Activated CD4-positive, alpha-beta T cell treated with anti-CD3 and anti-CD28 coated beads, Interleukin-2, amount 50 U/mL, for 48 hours (primary cell): ENCODE measurements at places on chromosomes 7 and 10.
A peak's percentile ranks its signal among the peaks of the same experiment; 100 is the strongest.

- DNase-seq, result no peak
Measured at GRCh38 chr10:126964190-126964589, 59.0 kb downstream of the DOCK1 start.

GRCh38 chr7:12646139-12646538 lies 41.3 kb upstream of the ARL4A start:
- DNase-seq, result no peak

DNA sequence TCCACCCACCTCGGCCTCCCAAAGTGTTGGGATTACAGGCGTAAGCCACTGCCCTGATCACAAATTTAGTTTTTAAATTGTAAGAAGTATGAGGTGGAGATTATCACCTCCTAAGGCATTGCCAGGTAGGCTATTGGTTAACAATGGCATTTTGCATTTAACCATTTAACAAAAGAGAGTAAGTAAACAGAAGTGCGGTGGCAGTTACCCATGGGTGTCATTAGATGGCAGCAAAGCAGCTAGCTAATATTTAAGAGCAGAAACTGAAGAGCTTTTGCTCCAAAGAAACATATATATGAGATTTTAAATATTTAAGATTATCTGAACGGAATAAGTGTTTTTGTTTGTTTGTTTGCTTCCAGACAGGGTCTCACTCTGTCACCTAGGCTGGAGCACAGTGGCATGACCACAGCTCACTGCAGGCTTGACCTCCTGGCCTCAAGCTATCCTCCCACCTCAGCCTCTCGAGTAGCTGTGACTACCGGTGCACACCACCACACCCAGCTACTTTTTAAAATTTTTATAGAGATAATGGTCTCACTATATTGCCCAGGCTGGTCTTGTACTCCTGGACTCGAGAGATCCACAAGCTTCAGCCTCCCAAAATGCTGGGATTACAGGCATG lies 325.5 kb upstream of the C7orf33 start:
- no peak for DNase-seq

DNA sequence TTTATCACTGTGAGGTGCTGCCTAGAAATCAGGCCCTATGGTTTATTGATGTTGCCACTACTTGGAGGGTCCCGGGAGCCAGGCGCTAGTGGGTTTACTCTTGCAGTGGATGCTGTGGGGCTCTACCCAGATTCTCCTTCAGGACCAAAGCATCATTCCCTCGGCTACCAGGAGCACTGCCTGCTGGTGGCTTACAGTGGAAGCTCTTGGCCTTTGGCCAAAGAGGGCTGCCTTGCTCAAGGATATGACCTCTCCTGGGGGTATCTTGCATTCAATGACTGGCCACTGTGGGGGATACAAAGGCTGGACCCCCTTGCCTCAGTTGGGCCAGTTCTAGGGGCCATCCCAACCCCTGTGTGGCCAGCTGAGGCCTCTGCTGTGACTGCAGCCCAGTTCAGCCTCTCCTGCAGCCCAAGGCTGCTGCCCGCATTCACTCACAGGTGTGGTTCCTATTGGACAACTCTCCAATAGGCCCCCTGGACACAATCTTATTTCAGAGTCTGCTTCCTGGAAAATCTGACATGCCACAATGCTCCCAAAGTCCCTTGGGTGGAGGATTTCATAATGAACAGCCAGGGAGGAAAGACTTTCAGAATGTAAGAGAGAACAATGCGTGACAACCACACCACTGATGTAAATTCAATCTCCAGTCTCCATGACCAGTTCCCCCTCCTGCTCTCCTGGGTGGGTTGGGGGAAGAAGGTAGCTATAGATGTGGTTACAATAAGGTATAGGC lies 196.3 kb downstream of the SNX10 start:
- DNase-seq, result no peak

GRCh38 chr7:7563269-7563668 lies 3.4 kb upstream of the MIOS start:
- DNase-seq, result no peak

- DNase-seq, result peak; percentile 3
Measured at GRCh38 chr7:123367484-123368122, 166.8 kb downstream of the IQUB start.

- no peak for DNase-seq
Measured at GRCh38 chr7:54037873-54038272, 504.3 kb upstream of the VSTM2A start.

GRCh38 chr7:155247479-155248365 lies 50.0 kb upstream of the INSIG1 start:
- no peak for DNase-seq

GRCh38 chr10:106997721-106998120 lies 166.8 kb downstream of the SORCS1 start:
- DNase-seq, result no peak

DNA sequence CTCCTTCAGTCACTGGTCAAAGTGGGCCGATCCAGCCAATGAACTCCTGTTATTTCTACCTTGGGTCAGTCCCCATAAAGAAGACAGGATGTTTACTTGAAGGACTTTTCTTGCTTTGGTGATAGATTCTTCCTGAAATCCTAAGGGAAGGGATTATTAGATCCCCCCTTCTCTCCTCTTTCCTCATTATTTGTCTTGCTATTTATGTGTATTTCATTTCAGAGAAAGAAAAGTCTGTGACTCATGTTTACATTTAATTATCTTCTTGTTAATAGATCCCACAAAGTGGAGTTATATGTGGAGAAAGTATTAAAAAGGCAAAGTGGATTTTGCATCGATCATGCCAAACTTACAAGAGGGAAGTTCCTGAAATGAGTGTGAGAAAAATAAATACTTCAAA lies 341.5 kb downstream of the PHTF2 start:
- DNase-seq, result no peak

- no peak for DNase-seq
Measured at GRCh38 chr10:79314761-79315601, 32.3 kb upstream of the PPIF start.

DNA sequence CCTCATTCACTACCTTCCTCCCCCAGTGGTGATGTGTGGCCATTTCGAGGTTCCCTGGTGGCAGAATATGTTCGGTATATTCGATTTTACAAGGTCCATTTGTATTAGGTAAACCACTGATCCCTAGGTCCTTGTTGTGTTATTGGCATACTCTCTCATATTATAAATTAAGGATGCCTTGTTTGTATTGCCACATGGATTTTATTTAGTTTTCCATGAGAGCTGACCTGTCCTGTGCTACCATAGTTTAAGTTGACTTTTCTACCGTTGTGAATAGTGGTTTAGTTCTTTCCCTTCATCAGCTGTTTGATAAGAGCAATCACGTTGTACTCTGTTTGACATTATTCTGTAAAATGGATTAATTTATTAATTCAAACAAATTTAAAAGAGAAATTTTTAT lies 29.4 kb downstream of the ZNRF2 start:
- no peak for DNase-seq

DNA sequence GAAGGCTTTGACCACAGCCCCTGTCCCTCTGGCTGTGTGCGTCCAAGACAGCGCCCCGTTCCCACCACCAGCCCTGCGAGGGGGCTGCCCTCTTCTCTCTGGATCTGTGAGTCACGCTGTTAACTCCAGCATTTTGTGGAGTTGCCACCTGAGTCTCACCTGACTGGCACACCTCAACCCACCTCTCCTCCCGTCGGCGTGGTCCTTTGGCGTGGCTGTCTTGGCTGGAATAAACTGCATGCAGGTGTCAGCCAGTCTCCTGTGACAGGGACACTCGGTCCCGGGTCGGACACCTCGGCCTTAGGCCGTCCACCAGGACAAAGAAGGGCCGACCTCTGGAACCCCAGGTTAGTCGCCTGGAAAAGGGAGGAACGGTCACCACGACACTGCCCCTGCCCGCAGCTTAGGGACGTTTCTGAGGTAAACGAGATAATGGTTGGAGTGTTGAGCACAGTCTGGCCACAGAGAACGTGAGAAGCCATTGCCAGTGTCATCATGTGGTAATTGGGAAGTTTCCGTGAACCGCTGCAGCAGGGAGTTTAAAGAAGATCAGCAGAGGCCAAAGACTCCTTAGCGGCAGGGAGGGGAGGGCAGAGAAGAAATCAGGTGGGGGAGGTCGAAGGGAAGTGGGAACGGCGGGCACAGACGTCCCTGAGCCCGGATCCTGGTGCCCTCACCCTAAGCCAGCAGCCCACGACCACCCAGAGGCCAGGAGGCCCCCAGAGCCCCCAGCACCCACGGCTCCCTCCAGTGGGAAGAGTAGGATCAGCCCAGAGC lies 73.6 kb upstream of the FAM20C start:
- no peak for DNase-seq

DNA sequence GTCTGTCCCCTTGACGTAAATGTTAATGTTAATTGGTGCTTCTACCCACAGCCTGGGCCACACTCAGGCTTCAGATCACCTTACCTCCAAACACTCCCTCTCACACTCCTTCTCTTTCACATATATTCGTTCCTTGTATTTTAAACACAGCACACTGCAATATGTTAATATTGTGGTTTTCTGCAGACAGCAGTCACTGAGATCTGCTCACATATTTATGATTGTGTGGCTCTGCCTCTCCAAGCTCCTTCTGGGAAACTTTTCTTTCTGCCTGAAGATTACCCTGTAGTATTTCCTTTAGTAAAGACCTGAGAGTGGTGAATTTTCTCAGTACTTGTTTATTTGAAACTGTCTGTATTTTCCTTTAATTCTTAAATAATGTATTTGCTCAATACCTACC lies 104.7 kb downstream of the VWC2 start:
- DNase-seq, result no peak

DNA sequence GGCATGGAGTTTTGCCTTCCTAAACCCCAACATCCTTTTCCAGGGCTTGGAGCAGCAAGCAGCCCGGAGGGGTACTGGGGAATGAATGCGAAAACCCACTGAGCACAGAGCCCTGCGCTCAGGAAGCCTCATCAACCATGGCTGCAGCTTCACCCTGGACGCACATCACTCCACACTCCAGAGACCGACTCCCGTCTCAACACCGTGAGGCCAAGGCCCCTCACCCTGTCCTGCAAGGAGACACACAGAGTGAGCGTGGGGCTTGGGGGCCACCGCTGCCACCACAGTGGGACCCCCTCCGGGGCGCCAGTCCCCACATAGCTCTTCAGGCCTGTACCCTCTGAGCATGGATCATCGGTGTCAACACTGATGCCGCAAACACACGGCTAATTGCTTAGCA lies 41.9 kb downstream of the DPYSL4 start:
- DNase-seq, result no peak

DNA sequence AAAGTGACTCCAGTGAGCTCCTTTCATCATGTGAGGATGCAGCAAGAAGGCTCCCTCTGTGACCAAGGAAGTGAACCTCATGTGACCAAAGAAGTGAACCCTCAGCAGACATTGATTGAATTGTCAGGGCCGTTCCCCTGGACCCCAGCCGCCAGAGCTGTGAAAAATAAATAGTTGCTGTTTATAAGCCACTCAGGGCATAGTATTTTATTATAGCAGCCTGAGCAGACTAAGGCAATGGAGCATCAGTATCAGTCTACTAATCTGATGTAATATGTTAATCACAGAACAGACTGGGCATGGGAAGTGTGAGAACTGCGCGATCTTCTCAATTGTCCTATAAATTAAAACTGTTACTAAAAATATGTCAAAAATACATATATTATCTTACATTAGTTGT lies 384.5 kb upstream of the PRKCQ start:
- DNase-seq, result no peak

- DNase-seq, result no peak
Measured at GRCh38 chr7:108299251-108299973, 156.8 kb downstream of the NRCAM start.

- DNase-seq, result no peak
Measured at GRCh38 chr10:26524161-26524896, 86.2 kb downstream of the APBB1IP start.

- DNase-seq, result peak; percentile 14
Measured at GRCh38 chr10:24463611-24464426, 254.9 kb downstream of the KIAA1217 start.

- no peak for DNase-seq
Measured at GRCh38 chr7:67620216-67620933, 623.7 kb downstream of the TYW1 start.

DNA sequence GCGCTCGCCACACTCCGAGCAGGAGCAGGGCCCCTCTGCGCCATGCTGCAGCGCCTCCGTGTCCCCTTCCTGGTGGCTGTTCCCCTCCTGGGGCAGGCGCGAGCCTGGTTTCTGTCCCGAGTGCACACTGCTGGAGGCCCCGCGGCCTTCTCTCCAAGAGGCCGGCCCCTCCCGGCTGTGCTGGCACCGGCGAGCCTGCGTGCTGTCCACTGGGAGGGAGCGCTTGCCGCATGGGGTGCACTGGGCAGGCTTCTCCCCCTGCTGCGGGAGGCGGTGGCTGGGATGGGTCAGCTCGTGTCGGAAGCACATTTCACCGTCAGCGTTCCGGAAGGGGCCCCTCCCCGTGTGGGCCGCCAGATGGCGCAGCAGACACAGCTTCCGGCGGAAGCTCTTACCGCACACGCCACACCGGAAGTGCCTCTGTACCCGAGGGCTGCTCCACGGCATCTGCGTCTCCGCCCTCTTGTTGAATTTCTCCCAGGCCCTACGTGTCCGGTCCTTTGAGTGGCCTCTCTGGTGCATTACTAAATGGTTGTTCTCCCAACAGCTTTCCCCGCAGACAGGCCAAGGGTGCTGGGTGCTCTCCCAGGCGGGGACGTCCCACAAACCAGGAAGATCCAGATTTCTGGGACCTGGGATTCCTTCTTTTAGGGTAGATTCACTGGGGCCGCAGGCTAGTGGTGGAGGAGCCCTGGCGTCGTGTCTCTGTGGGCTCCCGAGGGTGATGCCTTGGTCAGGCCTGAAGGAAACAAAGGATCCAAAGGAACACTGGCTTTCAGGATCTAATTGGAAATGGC lies 18.7 kb downstream of the ZNF786 start:
- peak; percentile 66 for DNase-seq

DNA sequence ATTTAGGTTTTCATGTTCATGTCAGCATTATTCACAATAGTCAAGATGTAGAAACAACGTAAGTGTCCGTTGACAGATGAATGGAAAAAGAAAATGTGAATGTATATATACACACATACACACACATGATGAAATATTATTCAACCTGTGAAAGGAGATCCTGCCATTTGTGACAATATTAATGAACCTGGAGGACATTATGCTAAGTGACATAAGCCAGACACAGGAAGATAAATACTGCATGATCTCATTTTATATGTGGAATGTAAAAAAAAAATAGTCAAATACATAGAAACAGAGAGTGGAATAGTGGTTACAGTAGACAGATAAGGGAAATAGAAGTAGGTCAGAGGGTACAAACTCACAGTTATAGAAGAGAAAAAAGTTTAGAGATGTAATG lies 651.1 kb upstream of the MKI67 start:
- DNase-seq, result no peak

DNA sequence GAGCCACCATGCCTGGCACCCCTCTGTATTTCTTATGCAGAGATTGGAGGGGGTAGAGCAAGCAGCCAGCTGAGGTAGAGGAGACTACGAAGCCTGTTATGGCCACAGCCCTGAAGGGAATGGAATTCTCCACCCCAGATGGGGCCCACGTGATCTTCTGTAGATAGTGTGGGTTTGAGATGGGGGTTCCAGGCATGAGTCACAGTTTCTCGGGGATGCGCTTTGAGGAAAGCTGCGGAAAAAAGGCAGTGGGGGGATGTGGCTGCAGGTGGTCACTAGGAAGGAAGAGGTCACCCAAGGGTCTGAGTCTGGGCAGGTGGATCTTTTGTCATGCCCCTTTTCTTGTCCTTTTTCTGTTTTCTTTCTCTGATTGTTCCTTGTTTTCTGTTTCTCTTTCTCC lies 11.5 kb downstream of the FAM131B start:
- no peak for DNase-seq

- no peak for DNase-seq
Measured at GRCh38 chr10:69494626-69495558, 43.6 kb downstream of the TSPAN15 start.
